Hematopoietic multipotent progenitor cell treated with erythropoietin and hydrocortisone succinate and interleukin-3 and kit ligand, for 6 days (in vitro differentiated cells): ENCODE measurements at places on chromosomes 13 and 19.

GRCh38 chr19:15374796-15375440 is 4.7 kb downstream of the AKAP8 start:
- DNase-seq = no peak

DNA sequence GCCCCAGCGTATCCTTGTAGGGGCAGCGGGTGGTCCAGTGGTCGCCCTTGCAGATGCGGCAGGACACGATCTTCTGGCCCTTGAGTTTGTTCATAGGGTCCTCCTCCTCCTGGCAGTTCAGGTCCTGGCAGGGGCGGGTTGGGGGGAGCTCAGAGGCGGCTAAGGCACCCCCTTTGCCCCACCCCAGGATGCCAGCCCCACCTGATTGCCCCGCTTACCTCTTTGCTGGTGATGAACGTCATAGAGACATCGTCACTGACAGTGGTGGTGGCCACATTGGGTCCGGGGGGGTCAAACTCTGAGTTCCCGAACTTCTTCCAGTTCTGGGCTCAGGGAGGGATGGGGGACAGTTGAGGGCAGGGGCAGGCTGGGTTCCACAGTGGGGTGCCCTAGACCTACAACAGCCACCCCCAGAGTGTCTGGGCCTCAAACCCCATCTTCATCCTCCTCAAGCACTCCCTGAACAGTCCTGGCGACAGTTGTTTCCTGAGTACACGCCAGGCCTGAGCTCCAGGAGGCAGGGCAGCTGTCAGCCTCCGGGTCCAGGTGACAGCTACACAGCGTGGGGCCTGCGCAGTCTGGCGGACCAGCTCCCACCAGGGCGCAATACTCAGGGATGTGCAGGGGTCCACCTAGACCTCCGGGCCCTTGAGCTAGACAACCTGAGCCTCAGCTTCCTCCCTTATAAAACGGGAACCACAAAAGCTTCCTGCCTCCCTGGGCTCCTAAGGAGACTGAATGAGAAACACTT is 2.7 kb downstream of the EIF3G start:
- DNase-seq = no peak

DNA sequence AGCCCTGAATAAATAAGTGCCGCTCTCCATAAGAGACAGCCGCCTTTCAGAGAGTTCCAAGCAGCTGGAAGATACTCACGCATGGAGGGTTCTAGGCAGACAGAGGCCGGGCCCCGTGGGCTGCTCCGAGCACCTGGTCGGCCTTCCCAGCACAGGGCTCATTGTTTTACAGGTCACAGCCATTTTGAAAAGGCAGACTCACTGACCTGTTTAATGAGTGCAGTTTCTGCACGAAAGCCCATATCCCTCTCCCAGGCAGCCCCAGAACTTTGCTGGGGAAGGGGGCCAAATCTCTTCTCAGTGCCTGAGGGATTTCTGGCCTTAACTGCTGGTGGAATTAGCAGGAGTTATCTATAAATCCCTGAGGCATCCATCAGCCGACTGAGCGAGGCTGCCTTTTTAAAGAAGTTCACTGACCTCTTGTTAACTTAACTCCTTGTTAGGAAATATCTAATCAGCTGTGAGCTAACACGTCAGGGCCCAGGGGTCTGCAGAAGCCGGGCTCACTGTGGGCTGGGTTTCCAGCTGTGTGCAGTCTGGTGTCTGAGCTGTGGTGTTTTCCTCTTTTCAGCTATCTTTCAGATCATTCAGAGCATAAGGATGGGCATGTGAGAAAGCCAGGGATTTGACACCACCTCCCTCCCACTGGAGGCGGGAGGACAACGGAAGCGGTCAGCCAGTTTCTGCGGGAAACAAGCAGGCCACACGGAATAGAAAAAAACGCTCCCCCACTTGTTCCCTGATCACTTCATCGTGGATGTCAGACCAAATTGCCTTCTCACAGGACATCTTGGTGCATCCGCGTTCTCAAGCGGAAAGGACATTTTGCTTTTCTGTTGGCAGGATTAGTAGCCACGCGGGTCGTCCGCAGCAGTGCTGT is 23.3 kb downstream of the SERP2 start:
- peak; percentile 46 for DNase-seq

- DNase-seq = no peak
These were observed 250.0 kb downstream of the DNAJC15 start for GRCh38 chr13:43273362-43273761.

DNA sequence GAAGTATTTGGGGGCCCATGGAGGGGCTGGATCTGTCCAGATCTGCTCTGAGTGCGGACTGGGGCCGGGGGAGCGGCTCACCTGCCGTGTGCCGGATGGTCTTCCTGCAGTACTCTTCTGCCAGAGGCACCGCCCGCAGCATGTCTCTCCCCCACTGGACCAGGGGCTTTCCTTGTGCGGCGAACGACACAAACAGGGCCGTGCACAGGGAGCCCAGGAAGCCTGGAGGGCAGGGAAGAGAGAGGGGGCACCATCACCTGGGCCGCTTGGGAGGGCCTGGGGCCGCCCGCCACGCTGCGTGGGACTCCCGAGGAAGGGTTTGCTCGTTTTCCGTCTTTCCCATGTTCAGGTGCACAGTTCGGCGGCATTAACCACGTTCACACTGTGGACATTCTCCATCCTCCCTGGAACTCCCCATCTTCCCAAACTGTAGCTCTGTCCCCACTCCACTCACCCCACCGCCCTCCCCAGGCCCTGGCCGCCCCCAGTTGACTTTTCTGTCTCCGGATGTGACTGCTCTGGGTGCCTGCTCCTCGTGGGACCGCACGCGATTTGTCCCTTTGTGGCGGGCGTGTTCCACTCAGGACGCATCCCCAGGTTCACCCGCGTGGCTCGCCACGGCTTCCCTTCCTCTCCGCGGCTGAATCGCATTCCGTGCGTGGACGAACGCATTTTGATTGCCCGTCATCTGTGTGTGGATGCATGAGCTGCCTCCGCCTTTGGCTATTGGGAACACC is 24.2 kb downstream of the ADPRHL1 start:
- no peak for DNase-seq
